ENCODE measurements at places on chromosomes 12 and 14.

GRCh38 chr14:104678346-104678745, 11.1 kb upstream of the INF2 start:
- DNase-seq: peak; percentile 26

DNA sequence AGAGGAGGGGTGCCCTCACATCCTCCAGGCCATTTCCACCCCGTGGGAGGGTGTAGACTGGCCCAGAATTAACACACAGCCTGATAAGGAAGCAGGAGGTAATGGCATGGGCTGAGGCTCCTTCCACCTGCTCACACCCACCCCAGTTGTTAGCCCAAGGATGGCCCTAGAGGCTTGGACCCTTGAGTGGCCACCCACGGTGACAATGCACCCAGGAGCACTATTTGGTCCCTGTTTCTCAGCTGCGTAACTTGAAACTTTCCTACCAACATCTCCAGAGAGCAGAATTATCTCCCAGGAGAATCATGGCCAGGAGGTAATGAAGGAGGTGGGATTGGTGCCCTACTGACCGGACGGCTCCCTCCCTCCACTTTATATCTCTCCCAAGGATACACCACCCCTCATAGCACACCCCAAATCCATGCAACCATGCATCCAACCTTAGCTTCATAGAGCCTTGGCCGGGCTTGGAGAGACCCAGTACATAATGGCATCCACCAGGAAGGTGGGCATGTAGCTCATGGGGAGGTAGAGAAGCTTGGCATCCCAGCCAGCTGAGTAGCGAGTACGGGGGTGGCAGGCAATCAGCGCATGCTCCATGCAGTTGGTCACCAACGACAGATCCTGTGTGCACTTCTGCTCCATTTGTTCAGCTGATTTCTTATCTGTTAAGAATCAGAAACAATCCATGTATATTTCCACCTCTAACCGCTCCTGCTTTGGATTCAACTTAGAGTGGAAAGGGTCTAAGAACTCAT, 5.6 kb downstream of the RDH16 start:
- DNase-seq: no peak

- DNase-seq: peak; percentile 87
These were observed 2.7 kb downstream of the PCNX4 start for GRCh38 chr14:60094306-60094897.

DNA sequence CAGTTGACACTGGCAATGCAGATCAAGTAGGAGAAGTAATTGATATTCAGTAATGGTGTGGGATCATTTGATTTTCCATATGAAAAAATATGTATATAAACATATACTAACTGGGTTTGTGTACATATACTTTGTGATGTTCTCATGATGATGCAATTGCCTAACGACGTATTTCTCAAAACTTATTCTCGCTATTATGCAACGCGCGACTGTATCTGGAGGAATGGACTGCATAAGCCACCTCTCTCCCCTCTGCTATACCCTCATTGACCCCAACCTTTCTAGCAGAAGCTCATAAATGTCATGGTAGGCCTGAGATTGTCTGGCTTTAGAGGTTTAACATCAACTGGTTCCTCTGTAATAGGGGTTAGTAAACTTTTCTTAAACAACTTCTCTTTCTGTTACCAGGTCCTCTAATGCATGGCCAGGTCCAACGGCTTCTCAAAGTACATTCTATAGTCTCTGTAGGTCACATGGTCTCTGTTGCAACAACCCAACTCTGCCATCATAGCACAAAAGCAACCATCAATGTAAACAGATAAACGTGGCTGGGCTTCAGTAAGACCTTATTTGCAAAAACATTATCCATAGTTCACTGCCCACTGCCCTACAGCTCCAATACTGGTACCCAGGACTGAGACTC, 59.3 kb downstream of the FOXN3 start:
- DNase-seq: no peak

DNA sequence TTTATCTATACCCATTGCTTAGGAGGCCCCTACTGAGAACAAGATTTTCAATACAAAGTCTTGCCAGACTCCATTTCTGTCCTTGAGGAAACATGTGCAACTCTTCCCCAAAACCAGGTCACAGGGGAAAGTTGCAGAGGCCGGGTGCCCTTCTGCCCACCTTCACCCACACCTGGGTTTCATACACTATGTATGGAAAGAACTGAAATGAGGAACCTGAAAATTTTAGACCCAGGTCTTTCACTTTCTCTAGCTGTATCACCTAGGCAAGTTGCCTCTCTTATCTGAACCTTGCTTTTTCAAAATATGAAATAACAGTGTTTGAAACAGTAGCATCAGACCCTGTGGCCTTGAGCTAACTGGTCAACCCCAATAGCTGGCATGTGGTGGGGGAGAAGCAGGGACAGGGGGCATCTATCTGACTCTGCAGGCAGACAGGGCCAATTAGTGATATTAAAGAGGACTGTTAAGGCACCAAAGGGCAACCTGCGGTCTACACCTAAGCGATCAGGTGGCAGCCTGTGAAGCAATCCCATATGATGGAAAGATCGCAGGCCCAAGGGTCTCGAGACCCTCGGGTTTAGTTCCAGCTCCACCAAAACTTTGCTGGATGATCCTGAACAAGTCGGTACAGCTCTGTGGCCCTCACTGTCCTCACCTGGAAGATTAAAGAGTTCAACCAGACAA, 346.5 kb downstream of the BCL11B start:
- DNase-seq: no peak

- no peak for DNase-seq
These were observed 19.6 kb downstream of the HCFC2 start for GRCh38 chr12:104083769-104084475.

DNA sequence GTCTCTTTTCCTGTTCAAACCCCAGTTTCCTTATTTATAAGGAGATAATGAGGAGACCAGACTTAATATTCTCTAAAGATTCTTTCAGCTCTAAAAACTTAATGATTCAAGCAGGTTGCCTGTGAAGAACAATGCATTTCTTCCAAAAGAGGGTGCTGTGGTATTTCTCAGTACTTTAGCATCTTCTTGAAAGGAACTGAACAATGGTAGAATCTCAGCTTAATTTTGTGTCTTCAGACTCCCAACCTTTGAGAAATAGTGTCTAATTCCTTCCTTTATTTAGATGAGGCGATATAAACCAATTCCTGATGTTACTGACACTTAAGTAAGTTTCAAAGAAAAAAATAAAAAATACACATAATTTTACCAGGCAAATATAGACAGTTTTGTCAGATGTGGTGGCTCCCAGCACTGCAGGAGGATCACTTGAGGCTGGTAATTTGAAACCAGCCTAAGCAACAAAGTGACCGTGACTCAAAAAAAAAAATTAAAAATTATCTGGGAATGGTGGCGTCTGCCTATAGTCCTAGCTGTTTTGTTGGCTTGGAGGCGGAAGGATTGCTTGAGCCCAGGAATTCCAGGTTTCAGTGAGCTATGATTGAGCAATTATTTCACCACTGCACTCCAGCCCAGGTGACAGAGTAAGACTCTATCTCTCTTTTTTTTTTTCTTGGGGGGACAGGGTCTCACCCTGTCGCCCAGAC, 76.9 kb upstream of the PSMA6 start:
- DNase-seq: peak; percentile 39

- DNase-seq: no peak
These were observed 17.0 kb upstream of the MIS18BP1 start for GRCh38 chr14:45270031-45270430.

- no peak for DNase-seq
These were observed 192.8 kb upstream of the RGS6 start for GRCh38 chr14:71739273-71739990.

DNA sequence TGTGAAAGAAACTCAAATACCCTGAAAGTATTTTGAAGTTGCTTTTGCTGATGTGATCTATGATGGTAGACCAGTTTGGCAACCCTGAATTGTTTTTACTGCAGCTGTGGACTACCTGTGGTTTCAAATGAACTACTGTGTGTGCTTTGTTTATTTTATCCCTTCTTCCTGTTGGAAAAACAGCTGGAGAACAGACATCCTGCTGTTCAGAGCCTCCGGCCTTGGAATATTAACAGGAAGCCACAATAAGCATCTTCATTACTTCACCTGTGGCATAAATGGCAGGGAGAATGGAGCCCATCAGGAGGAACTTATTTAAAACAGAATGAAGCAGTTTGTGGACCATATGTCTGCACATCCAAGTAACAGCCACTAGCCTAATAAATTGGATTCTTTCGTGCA, 104.8 kb downstream of the DUSP6 start:
- peak; percentile 65 for DNase-seq

GRCh38 chr12:48265777-48266176, 62.7 kb upstream of the OR10AD1 start:
- DNase-seq: no peak

GRCh38 chr12:100179252-100179651, 21.4 kb upstream of the ACTR6 start:
- no peak for DNase-seq

Measured in RPMI7951 (cell line).